ENCODE measurements at places on chromosomes 6 and 20.

DNA sequence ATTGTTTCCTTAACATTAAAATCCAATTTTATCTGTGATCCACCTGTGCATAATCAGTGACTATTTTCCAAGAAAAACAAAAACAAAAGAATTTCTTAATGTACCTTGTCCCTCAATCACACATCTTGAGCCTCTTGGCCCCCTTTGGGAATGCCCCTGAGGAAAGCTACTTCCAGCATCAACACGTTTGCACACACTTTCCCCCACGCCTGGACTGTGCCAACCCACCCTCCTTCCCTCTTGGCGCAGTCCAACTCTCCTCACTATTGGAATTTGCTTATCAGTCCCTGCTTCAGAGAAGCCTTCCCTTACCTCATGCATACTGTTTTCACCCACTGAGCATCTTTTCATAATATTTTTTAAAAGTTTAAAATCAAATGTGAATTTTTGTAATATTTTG is 389.4 kb upstream of the NRSN1 start:
- DNase-seq = no peak

DNA sequence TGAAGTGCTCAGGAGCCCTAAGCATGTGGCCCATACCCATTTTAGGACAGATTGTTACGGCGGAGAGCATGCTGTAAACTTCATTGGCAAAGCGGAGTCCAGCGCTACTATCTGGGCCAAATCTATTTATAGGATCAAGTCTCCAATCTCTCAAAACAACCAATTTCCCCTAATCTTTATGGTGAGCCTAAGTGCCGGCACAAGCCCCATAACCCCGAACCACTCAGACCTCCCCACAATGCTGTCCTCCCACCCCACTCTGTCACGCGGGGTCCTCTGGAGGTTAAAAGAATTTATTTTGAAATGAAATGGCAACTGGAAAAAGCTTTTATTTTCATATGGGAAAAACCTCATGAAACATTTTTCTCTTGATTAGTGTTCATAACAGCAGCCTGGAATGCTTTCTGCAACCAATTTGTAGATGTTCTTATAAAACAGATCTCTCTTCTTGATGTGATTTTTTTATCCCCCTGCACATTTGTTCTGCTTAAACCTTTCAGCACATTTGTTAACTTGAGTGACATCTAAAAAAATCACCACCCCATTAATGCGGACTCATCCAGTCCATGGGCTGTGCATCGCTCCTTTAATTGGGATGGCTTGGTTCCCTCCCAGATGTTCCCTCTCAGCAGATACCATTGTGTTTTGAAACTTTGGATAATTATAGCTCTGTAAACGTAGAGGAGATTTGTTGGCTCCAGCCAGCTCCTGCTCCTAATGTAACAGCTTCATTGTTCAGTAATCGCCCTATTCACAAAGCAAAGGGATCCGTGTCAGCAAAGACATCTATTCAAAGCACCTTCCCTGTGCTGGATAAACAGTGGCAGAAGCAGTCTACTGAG is 323.6 kb downstream of the CD83 start:
- peak; percentile 83 for DNase-seq

DNA sequence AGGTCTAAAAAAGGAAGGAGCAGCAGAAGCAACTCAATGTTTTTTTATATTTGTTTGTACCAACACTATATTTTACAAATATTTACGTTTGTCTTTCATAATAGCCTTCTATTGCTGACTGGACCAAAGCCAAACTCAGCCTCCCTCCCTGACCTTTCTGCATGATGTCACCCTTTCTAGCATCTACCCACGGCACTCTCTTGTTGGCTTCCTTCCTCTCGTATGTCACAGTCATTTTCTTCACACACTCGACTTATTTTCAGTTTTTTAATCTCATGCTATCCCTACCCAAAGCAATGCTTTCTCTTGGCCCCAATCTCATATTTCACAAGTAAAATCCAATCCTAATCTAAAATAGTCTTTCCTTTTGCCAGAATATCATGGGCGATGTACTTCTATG is 16.3 kb upstream of the FAM8A1 start:
- peak; percentile 21 for DNase-seq

GRCh38 chr20:59774921-59775686 is 158.3 kb downstream of the SYCP2 start:
- DNase-seq = no peak

DNA sequence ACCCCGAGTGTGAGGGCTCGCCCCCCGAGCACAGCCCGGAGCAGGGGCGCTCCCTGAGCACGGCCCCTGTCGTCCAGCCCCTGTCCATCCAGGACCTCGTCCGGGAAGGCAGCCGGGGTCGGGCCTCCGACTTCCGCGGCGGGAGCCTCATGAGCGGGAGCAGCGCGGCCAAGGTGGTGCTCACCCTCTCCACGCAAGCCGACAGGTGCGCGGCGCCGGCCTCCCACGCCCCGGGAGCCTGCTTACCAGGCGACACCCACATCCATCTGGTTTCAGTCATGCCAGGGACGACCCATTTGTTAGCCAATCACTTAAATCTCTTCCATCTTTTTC is 73.5 kb upstream of the PBOV1 start:
- no peak for DNase-seq

- DNase-seq = no peak
Observed at GRCh38 chr20:1700990-1701389, 43.4 kb upstream of the SIRPG start.

DNA sequence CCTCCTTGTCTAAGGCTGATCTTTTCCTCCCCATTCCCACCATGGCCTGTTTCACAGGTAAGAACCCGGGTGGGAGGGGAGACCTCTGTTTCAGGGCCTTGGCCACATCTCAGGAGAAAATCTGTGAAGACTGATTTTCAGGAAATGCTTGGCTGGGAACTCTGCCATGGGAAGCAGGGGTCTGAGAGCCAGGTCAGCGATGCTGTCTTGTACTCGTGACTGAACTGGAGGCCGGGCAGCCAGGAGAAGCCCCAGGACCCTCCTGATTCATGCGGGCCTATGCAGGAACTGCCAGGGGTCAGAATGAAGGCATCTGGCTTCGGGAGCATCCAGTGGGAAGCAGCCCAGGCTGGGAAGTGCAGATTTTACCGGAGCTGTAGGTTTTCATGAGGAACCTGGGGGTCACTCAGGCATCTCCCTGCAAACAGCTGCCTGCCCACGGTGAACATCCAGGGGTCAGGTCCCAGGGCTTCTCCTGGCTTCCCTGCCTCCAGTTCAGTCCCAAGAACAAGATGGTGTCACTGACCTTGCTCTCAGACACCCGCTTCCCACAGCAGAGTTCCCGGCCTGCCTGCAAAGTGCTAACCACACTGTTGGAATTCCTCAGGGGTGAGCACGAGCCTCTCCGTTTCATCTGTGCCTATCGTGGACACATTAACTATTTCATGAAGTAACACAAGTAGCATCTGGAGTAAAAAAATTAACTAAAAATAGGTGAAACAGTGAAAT is 90.2 kb upstream of the SULF2 start:
- DNase-seq = peak; percentile 68

- DNase-seq = no peak
Observed at GRCh38 chr6:155333414-155333813, 19.1 kb upstream of the TFB1M start.

Data from fibroblast of skin of abdomen (primary cell).